Naive thymus-derived CD4-positive, alpha-beta T cell (primary cell): ENCODE measurements at places on chromosomes 4 and X.

- H3K36me3 ChIP-seq: no peaks in the 10 kb centered on the region
- DNase-seq: no peak
- no peaks in the 10 kb centered on the region for H3K4me1 ChIP-seq
- H3K27me3 ChIP-seq: no peaks in the 10 kb centered on the region
- no peak overlapping the region for H3K4me3 ChIP-seq
Observed at GRCh38 chr4:26050212-26050643, 136.2 kb downstream of the SMIM20 start.

DNA sequence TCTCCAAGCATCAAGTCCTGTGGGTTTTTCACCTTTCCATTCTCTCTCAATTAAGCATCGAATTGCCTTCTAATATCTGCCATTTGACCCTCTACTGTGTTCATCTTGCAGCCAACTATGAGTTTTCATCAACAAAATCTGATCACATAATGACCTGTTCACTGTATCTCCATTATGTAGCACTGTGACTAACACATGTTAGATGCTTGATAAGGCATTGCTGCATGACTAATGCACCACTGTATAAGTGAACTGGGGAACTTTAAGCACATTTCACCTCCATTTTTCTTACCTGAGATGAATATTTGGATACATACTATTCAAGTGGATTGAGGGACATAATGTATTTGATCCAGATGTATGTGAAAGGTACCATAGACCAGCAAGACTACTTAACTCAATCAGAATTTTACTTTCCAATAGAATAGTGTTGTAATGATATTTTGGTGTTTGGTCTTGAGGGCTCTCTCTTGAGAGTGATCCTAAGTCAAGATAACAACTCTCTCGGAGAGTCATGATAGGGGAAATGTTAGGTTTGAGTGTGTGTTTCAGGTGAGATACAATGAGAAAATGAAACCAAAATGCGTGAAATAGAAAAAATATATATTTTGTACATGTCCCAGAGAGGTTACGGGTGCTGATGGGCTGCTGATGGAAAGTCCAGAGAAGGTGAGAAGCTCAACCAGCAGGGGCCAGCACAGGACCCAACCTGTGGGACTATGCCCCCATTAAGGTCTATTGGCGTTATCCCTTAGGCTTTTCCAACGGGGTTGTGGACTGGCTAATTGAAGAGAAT, 60.2 kb upstream of the HS3ST1 start:
- H3K4me1 ChIP-seq: peaks cover 16% of the 10 kb centered on the region
- no peak for DNase-seq
- no peaks in the 10 kb centered on the region for H3K27me3 ChIP-seq

GRCh38 chr4:24033626-24034025, 143.8 kb upstream of the PPARGC1A start:
- H3K36me3 ChIP-seq: no peaks in the 10 kb centered on the region
- no peaks in the 10 kb centered on the region for H3K4me1 ChIP-seq
- DNase-seq: no peak
- H3K4me3 ChIP-seq: no peak overlapping the region
- H3K27ac ChIP-seq: no peak overlapping the region

DNA sequence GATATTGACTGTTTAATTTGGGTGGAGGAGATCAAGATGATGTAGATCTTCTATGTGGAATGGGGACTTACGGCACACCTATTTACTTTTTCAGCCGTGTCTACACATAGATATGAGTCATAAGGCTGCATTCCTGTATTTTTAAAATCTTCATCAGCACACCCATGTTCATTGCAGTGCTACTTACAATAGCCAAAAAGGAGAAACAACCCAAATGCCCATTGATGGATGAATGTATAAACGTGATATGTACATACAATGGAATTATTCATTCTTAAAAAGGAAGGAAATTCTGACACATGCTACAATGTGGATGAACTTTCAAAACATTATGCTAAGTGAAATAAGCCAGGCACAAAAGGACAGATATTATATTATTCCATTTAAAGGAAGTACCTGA, 98.6 kb downstream of the AASDH start:
- H3K27ac ChIP-seq: no peak overlapping the region
- H3K36me3 ChIP-seq: no peaks in the 10 kb centered on the region
- no peak for DNase-seq
- H3K4me3 ChIP-seq: no peak overlapping the region
- H3K4me1 ChIP-seq: peaks cover 15% of the 10 kb centered on the region

DNA sequence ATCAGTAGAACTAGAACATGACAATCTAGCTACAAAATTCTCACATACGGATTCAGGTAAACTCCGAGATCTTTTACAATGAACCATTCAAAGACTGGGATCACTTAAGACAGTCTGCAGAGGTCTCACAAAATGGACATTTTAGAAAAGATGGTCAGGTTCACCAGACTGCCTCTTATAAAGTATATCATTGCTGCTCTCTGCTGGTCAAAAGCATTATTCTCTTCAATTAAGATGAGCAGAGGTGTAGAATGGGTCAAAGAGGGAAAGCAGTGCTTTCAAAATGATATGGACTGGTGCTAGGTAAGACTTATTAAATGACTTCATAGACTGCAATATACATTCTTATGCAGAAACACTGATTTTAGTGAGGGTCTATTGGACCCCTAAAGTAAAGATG, 434.7 kb downstream of the PACRGL start:
- no peaks in the 10 kb centered on the region for H3K36me3 ChIP-seq
- H3K27me3 ChIP-seq: no peaks in the 10 kb centered on the region
- no peak overlapping the region for H3K27ac ChIP-seq

GRCh38 chr4:35124106-35124505, 1120.2 kb downstream of the ARAP2 start:
- no peak overlapping the region for H3K27ac ChIP-seq
- no peak overlapping the region for H3K4me3 ChIP-seq
- no peaks in the 10 kb centered on the region for H3K4me1 ChIP-seq
- no peak for DNase-seq

- H3K4me1 ChIP-seq: no peaks in the 10 kb centered on the region
- no peak overlapping the region for H3K4me3 ChIP-seq
- DNase-seq: no peak
- no peaks in the 10 kb centered on the region for H3K27me3 ChIP-seq
Observed at GRCh38 chr4:77538574-77539157, 67.0 kb upstream of the CXCL13 start.

DNA sequence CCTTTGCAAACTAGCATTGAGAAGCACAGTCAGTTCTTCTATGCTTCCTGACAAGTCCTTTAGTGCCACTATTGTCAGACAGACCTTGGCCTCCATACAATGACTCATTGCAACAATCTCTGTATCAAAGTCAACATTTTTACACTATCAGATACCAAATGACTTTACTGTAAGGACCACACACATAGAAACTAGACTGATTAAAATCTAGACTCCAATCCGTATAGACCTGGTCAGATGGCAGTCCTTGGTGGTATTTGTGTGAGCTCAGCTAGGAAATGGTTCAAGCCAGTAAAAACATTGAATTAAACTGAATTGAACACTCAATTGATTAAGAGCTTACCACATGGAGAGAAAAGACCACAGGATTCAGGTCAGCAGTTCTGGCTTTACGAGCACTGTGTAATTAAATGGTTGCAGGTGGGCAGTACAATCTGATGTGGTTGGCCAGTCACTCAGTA, 549.8 kb upstream of the LCORL start:
- H3K36me3 ChIP-seq: no peaks in the 10 kb centered on the region
- DNase-seq: no peak
- no peak overlapping the region for H3K4me3 ChIP-seq
- no peaks in the 10 kb centered on the region for H3K4me1 ChIP-seq

DNA sequence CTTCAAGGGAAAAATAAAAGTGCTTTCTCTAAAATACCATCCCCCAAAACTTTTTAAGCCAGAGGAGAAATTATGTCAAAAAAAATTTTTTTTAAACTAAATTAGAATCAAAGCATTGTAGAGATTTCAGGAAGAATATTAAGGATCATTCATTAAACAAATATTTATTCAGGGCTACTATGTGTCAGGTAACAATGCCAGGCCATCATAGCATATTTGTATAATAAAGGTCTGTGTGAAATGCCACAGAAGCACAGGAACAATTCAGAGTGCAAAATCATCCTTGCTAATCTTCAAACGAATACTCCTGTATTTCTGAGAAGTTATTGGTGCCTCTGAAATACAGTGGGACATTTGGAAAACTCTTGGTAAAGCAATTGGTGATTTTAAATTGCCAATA, 2.0 kb downstream of the CCDC160 start:
- H3K4me1 ChIP-seq: no peaks in the 10 kb centered on the region
- H3K27me3 ChIP-seq: no peaks in the 10 kb centered on the region
- no peak overlapping the region for H3K27ac ChIP-seq
- H3K36me3 ChIP-seq: no peaks in the 10 kb centered on the region
- H3K4me3 ChIP-seq: no peak overlapping the region
- no peak for DNase-seq

GRCh38 chr4:101500742-101501141, 153.4 kb upstream of the PPP3CA start:
- H3K27ac ChIP-seq: no peak overlapping the region
- DNase-seq: no peak
- H3K4me1 ChIP-seq: no peaks in the 10 kb centered on the region
- no peaks in the 10 kb centered on the region for H3K36me3 ChIP-seq
- no peak overlapping the region for H3K4me3 ChIP-seq

DNA sequence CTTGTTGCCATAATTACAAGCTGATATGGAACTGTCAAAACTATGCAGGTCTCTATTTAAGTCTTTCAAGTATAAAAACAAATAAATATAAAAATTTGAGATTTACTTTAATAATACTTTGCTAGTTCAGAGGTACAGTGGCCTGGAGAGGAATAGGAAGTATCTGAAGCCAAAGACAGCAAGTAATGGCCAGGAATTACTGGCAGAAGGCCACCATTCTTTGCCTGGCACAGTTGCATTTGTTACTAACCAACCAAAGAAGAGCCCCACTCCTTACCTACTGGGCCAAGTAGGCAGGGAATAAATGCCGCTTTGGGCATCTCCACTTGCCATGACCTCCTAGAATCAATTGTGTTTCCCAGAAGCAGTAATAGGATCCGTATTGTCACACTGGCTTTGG, 13.8 kb upstream of the ADAMTS3 start:
- no peaks in the 10 kb centered on the region for H3K27me3 ChIP-seq
- H3K27ac ChIP-seq: no peak overlapping the region
- no peaks in the 10 kb centered on the region for H3K4me1 ChIP-seq

GRCh38 chrX:132508834-132509233, 20.0 kb upstream of the MBNL3 start:
- no peak overlapping the region for H3K27ac ChIP-seq
- no peaks in the 10 kb centered on the region for H3K36me3 ChIP-seq
- H3K4me3 ChIP-seq: no peak overlapping the region
